ENCODE measurements at places on chromosomes 1 and 21.

- DNase-seq = peak; percentile 13
These were observed 13.3 kb upstream of the TNFSF18 start for GRCh38 chr1:173064011-173064410.

- DNase-seq = peak; percentile 69
These were observed 15.8 kb upstream of the S100A11 start for GRCh38 chr1:152052606-152053005.

GRCh38 chr21:26916799-26917198 is 50.1 kb downstream of the ADAMTS5 start:
- DNase-seq = no peak

- DNase-seq = no peak
These were observed 5.2 kb downstream of the CAPN9 start for GRCh38 chr1:230752407-230752806.

GRCh38 chr1:180923021-180923841 is 10.5 kb downstream of the KIAA1614 start:
- peak; percentile 17 for DNase-seq

GRCh38 chr1:67978890-67979516 is 71.4 kb downstream of the DIRAS3 start:
- peak; percentile 98 for DNase-seq

DNA sequence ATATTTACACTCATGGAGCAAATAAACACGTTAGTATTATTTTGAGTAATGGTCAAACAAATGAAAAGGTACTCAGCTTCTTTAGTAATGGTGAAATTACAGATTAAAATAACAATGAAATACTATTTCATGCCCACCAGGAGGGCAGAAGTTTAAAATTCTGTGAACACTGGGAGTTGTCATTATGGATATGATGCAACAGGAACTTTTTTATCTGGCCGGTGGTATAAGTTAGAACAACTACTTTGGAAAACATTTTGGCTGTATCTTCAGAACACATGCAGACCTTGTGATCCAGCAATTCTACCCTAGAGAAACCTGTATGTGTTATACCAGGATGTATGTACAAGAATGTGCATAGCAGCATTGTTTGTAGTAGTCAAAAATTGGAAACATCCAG is 23.2 kb upstream of the PPP1R8 start:
- no peak for DNase-seq

GRCh38 chr1:205930799-205931281 is 12.4 kb downstream of the SLC26A9 start:
- no peak for DNase-seq

DNA sequence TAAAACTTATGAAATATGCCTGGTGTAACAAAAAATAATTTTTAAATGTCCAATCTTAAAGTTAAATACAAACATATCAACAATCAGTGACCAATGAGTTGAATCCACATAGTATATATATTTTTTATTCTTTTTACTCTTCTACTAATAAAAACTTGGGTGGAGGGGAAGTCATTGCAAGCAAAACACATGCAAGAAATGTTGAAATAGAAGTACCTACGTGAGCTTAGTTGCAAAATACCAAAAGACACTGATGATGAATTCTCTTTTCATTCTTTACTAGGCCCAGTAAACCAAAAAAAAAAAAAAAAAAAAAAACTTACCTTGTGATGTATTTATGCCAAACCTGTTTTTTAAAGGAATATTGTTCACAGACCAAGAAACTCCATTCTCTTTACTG is 26.4 kb upstream of the PLA2G4A start:
- DNase-seq = no peak

DNA sequence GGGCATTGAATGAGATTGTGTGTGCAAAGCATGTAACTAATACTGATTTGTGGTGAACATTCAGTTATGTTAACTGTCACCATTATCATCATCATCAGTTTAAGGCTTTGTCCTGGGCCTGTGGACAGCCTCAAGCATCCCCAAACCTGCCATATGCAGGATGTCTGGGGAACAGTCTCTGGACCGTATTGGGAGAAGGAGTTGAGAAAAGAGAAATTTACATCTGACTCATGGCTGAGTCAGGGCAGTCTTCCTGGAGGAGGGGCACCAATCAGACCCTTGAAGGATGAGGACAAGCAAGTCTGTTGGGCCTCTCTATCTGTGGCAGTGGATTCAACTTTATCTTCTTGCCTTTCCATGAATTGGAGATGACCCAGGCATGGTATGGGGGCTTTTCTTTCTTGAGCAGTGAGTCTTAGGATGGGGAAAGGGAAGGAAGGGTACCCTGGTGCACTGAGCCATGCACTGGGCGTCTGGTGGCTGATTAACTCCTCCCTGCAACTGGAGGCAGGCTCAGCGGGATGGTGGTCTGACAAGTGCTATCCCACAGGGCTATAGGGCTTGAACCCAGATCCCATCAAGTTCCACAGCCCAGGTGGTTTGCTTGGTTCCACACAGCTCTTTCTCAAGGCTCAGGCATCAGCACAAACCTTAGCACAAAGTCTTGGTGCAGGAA is 2.9 kb downstream of the PADI3 start:
- DNase-seq = peak; percentile 94

GRCh38 chr1:29524285-29525065 is 288.2 kb downstream of the PTPRU start:
- DNase-seq = no peak

DNA sequence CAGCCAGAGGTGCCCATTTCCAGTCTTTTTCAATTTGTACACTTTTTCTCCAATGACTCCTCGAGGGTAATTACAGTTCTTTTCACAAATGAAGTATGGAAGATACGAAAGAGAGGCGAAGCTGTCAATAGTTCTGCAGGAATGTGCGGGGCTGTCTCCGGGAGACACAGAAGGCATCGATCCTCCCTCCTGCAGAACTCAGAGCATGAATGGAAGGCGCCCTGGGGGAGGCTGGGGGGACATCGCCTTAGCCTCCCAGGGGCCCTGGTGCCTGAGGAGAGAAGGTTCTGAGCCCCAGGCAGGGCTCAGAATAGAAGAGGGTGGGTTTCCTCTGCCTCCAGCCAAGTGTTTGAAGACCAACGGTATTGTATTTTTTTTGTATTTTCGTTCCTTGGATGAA is 49.7 kb upstream of the GRIK3 start:
- no peak for DNase-seq

GRCh38 chr1:160863774-160864131 is 1.1 kb upstream of the CD244 start:
- no peak for DNase-seq

GRCh38 chr1:94803517-94804441 is 16.4 kb upstream of the SLC44A3 start:
- DNase-seq = no peak

DNA sequence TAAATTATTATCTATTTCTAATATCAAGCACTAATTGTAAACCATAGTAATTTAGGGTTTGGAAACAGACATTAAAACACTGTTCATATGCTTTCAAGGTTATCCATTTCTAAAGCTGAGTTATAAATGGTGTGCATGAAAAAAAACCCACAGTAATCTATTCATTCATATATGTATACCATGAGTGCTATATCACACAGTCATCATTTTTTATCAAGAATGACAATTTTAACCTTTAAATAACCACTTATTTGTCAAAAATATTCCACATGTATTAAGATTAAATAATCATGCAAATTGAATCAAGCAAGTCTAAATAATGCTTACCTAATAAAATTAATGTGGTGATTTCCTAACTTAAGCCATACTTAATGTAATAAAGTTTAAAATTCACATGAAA is 6.0 kb downstream of the ZSWIM5 start:
- no peak for DNase-seq

Measured in HT1080 (cell line).